Caco-2 (cell line): ENCODE measurements at places on chromosomes 4 and X. TPM values are rescaled to one million over a fixed set of nuclear protein-coding genes. Genes with fewer than 3 reads are reported as not detected.
A peak's percentile ranks its signal among the peaks of the same experiment; 100 is the strongest.

DNA sequence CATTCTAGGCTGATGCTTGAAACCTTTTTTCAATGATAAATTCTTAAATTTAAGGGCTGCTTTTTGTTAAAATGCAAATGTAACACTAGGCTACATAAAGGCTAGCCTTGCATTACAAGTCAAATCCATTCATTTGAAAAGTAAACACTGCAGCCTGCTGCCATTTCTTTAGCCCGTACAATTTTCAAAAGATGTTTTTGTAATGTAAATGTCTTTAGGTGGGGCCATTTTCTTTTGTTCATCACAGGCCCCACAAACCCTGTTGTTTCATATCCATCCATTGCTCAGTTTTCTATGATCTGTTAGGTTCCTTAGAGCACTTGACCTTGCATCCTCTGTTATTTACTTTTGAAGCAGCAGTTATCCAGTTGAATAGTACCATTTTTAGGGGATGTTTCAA, 296.2 kb upstream of the AMOT start:
- DNase-seq: no peak

Gene MXRA5
- total RNA-seq: not detected in 2 replicates

Gene ATP1B4
- not detected in 2 replicates for total RNA-seq

Gene SAGE1
- total RNA-seq: not detected in 2 replicates

DNA sequence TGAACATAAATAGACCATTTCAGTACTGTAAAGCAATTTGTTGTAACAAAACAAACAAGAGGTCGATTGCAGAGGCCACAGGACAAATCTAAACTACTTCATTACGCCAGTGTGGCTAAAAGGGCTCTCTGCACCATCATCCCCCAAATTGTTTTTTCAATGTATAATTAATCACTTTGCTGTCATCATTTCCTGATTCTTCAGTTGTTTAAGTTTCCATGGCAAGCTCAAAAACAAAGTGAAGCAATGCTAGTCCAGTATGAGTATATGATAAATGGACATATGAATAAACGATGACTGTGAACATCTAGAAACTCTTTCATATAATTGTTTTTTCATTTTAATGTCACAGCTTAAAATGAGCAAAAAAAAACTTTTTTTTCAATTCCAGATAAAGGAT, 235.4 kb upstream of the FGF13 start:
- no peak for DNase-seq

GRCh38 chr4:158789853-158790252, 21.0 kb downstream of the FNIP2 start:
- DNase-seq: no peak

Gene SLC4A4
- 0.29 and 0.49 TPM in 2 replicates for total RNA-seq

GRCh38 chr4:152480901-152481300, 55.0 kb downstream of the FBXW7 start:
- no peak for DNase-seq

GRCh38 chr4:94354474-94354896, 11.8 kb upstream of the HPGDS start:
- DNase-seq: no peak

- DNase-seq: no peak
Observed at GRCh38 chr4:47729131-47729680, 108.7 kb downstream of the CORIN start.

GRCh38 chr4:48139691-48140090, 5.6 kb upstream of the TXK start:
- DNase-seq: no peak

Gene ARSH
- total RNA-seq: not detected in 2 replicates

DNA sequence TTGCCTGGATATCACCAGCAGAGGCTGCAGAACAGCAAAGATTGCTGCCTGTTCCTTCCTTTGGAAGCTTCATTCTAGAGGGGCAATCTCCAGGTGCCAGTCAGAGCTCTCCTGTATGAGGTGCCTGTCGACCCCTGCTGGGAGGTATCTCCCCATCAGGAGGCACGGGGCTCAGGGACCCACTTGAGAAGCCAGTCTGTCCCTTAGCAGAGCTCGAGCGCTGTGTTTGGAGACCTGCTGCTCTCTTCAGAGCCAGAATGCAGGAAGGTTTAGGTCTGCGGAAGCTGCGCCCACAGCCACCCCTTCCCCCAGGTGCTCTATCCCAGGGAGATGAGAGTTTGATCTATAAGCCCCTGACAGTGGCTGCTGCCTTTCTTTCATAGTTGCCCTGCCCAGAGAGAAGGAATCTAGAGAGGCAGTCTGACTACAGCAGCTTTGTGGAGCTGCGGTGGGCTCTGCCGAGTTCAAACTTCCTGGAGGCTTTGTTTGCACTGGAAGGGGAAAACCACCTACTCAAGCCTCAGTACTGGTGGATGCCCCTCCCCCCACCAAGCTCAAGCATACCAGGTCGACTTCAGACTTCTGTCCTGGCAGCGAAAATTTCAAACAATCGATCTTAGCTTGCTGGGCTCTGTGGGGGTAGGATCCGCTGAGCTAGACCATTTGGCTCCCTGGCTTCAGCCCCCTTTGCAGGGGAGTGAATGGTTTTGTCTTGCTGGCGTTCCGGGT, 57.9 kb downstream of the DKK2 start:
- no peak for DNase-seq

GRCh38 chr4:8171984-8172924, 13.6 kb upstream of the ABLIM2 start:
- DNase-seq: no peak

DNA sequence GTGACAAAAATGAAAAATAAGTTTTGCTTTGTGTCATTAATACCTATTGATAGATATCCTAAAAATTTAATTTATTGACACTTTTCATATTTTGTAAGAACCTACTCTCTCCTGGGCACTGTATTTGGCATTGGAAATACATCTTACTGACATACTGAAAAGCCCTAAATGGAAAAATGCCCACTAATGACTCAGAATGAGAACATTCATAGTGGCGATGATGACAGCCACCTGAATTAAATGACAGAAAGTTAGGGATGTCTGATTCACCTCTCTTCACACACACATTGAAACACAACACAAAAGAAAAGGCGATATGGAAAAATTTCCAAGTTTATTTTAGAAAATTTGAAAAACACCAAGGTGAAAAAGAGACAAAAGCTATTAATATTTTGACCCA, 992.3 kb downstream of the STPG2 start:
- no peak for DNase-seq

Gene ARSJ
- 7.3 and 10.1 TPM in 2 replicates for total RNA-seq

- peak; percentile 83 for DNase-seq
Observed at GRCh38 chr4:182240161-182241130, 2.8 kb upstream of the TENM3 start.

- DNase-seq: peak; percentile 77
Observed at GRCh38 chrX:15269618-15270521, at the start of gene ASB9. Gene ASB9 (minus strand): TSS chrX:15270083. CDS start chrX:15269874, 209 bp downstream.

DNA sequence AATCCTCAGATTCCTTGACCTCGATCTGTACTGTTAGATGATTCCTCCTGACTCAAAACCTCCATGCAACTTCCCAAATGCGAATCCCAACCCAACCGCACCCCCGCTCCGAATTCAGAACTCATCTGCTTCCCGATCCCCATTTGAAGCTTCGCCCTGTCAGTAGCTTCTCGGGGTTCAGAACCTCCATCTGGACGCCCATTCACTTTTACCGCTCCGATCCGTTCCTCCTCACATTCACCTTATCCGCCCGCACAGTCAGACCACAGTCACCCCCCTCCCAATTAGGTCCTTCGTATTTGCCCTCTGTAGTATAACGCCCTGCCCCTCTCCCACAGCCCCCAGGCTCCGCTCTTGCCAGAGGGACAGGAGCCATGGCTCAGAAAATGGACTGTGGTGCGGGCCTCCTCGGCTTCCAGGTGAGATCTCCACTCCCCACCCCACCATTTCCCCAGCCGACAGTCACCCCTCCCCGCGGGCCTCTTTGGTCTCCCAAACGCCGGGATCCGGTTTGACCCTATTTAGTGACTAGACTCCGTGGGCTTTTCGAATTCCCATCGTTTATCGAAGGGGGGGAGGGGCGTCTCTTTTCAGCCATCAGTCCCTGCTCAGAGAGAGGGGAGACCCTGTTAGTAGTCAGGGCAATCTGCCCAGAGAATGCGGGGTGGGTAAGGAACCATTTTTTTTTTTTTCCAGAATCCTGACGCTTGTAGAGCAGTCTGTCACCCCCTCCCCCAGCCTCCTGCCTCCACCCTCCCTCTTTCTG, 691 bp downstream of the MAGED1 start:
- peak; percentile 12 for DNase-seq

GRCh38 chr4:89708903-89709421, 128.0 kb downstream of the SNCA start:
- no peak for DNase-seq

- no peak for DNase-seq
Observed at GRCh38 chrX:71949844-71950445, 39.3 kb downstream of the NHSL2 start.

Gene PAGE2B
- not detected in 2 replicates for total RNA-seq

GRCh38 chr4:182065255-182065654, 177.9 kb upstream of the TENM3 start:
- DNase-seq: no peak

GRCh38 chr4:40369437-40370274, 34.5 kb downstream of the CHRNA9 start:
- peak; percentile 75 for DNase-seq

Gene MSX1
- total RNA-seq: 30.0 and 35.1 TPM in 2 replicates

Gene XKRX
- 28.7 and 29.7 TPM in 2 replicates for total RNA-seq

Gene ARMCX1
- not detected in 2 replicates for total RNA-seq

Gene ANK2
- total RNA-seq: 21.9 and 26.3 TPM in 2 replicates

DNA sequence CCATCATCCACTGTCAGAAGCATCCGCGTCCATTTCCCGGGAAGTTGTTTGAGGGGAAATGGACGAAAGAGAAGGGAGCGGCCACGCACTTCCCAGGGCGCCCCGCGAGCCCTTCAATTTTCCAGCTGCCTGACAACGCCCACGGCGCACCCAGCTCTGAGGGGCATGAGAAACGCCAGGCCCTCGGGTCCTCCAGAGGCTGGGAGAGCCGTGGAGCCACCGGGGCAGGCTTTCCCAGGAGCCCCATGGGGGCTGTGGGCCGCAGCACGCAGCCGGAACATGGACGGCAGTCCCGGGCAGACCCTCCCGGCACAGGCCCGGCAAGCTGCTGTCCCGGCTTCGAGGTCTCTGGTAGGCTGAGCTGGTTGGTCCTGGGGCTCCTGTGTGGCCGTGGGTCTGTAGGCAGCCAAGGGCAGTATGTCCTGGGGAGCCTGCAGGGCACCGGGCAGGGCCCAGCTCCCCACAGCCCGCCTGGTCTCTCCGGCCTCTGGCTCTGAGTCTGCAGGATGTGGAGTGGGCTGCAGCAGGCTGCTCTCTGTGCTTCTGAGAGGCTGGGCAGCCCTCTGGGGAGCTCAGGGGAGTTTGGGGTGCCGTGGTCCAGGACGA, 115.2 kb downstream of the FAM53A start:
- no peak for DNase-seq

DNA sequence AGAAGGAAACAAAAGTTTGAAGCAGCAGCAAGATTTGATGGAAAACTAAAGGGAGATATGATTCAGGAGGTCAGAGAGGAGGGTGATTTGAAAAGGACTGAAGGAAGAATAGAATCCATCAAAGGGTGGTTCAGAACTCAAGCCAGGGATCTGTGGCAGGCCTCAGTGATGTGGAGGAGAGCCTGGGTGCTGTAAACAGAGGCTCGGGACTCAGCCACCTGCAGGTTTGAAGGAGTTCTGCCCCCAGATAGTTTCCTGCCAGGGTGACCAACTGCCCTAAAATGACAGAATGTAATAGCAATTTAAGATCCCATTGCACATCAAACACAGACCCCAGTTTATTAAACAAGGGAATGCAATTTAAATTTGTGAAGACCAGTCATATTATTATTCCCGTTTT, 204.0 kb upstream of the FAT1 start:
- DNase-seq: no peak

DNA sequence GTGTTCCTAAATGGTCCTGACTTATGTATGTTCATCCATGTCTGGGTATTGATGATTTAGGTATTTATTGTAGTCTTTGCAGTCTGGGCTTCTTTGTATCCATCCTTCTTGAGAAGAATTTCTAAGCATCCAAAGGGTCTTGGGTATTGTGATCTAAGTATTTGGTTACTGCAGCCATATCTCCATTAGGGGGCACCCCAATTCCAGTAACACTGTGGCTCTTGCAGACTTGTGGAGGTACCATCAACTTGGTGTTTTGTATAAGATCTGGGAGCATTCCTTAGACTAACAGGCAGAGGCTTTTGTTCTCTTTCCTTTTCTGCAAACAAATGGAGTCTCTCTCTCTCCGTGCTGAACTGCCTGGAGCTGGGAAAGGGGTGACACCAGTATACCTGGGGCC, 113.7 kb upstream of the NEXMIF start:
- no peak for DNase-seq

GRCh38 chr4:10117359-10118047, 904 bp upstream of the WDR1 start:
- DNase-seq: no peak
